ENCODE measurements at places on chromosomes 13 and 19. TPM values are rescaled to one million over a fixed set of nuclear protein-coding genes. Genes with fewer than 3 reads are reported as not detected.

PCDH17 gene
- 2.1 TPM for polyA plus RNA-seq

TSEN34 gene
- polyA plus RNA-seq: 107 TPM

C1QTNF9B gene
- not detected for polyA plus RNA-seq

IGFL1 gene
- polyA plus RNA-seq: not detected

OR7A17 gene
- not detected for polyA plus RNA-seq

MRPL34 gene
- polyA plus RNA-seq: 45.5 TPM

IZUMO4 gene
- polyA plus RNA-seq: 3.2 TPM

KCNC3 gene
- 0.30 TPM for polyA plus RNA-seq

CACNG7 gene
- polyA plus RNA-seq: 1.1 TPM

RASIP1 gene
- polyA plus RNA-seq: 66.2 TPM

ZNF730 gene
- polyA plus RNA-seq: 0.39 TPM

FGF22 gene
- polyA plus RNA-seq: 0.07 TPM

MIR17HG gene
- 1.8 TPM for polyA plus RNA-seq

ZGLP1 gene
- polyA plus RNA-seq: 1.6 TPM

TLE2 gene
- 38.3 TPM for polyA plus RNA-seq

All from endothelial cell of umbilical vein (primary cell).